EH (cell line): ENCODE measurements at places on chromosomes 6 and 20.

- no peak for DNase-seq
Measured at GRCh38 chr20:12936020-12936419, 72.8 kb upstream of the SPTLC3 start.

DNA sequence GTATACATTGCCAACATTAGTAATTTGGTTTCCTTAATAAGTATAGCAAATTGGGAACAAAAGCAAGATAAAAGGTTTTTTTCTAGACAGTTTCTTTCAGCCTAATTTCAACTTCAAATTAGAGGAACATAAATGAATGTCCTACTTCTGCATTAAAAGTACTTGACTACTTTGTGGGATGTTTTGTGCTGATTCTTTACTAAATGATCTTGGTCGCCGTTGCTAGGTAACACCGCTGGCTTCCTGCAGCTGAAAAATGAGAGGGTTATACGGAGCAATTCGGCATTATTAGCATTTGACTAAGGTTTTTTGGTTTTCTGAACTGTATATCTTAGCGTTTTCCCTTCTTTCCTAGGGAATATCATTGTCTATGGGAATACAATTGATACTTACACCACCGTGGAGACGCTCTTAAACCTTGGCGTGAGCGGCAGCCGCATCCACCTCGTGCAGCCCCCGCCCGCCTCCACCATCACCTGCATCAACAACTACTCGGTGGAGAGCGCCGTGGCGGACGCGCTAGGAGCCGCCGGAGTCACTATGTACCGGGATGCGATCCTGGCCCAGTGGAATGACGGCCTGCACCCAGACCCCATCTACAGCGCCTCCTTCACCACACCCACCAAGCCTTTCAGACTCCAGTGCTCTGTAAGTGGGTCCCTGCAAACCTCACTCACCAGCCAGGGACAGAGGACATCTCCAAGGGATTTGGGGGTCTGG, 90.9 kb upstream of the INSM1 start:
- no peak for DNase-seq

- DNase-seq, result no peak
Measured at GRCh38 chr20:7657569-7657968, 282.7 kb downstream of the HAO1 start.

DNA sequence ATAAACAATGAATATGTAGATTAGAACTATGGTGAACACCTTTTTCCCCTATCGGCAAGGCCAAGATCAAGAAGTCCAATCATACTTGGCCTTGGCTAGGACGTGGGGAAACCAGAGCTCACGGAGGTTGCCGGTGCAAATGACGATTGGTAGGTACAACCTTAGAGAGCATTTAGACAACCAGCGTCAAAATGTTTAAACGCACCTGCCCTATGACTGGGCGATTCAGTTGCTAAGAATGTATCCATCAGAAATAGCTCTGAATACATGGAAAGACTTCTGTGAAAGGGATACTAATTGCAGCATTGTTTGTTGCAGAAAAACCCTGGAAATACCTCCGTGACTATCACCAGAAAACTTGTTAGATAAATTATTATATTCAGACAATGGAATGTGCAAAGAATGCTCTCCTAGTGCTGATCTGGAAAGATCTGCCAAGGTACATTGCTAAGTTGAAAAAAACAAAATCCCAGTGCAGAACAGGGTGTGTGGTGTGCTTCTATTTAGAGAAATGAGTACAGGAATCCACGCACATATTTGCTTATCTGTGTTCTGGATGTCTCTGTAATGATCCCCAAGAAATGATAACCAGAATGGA, 48.0 kb upstream of the PTPN1 start:
- DNase-seq, result no peak

DNA sequence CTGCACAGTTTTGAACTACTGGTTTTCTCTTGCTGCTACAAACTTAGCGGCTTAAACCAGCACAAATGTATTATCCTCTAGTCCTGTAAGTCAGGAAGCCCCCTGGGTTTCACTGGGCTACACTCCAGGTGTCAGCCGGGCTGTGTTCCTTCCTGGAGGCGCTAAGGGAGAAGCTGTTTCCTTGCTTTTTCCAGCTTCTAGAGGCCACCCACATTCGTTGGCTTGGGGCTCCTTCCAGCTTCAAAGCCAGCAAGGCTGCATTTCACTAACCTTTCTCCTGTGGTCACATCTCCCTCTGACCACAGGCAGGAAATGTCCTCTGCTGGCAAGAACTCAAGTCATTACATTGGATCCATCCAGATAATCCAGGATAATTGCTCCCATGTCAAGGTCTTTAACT, 350.6 kb upstream of the PLCB4 start:
- DNase-seq, result peak; percentile 21

- no peak for DNase-seq
Measured at GRCh38 chr6:14381829-14382677, 264.5 kb downstream of the CD83 start.

DNA sequence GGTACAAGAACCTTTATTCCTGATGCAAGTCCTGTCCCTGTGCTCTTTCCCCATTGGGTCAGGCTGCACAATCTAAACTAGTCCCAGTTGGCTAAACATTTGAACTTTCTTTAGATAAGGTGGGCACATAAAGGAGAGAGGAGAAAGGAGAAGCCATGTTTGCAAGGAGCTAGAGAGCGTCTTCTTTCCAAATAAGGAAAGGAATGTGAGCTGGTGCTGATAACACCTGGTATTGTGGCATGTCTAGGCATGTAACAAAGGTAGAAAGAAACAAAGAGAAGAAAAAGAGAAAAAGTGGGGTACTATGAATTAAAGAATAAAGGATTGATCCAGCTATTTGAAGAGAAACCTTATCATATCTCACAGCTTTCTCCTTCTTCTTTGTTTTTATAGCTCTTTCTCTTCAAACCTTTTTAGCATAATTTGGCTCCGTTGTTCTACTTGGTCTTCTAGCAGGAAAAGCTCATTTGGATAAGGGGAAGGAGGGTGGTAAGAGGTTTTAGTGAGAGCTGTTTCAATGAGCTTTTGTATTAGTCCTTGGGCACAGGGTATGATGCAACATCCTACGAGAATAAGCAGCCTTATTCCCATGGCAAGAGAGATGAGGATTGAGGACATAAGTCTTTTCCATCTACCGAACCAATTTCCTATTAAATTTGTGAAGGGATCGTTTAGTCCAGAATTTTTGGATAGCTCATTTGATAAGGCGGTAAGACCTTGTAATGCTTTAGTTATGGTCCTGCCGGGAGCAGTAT, 415.5 kb upstream of the MAN1A1 start:
- no peak for DNase-seq

DNA sequence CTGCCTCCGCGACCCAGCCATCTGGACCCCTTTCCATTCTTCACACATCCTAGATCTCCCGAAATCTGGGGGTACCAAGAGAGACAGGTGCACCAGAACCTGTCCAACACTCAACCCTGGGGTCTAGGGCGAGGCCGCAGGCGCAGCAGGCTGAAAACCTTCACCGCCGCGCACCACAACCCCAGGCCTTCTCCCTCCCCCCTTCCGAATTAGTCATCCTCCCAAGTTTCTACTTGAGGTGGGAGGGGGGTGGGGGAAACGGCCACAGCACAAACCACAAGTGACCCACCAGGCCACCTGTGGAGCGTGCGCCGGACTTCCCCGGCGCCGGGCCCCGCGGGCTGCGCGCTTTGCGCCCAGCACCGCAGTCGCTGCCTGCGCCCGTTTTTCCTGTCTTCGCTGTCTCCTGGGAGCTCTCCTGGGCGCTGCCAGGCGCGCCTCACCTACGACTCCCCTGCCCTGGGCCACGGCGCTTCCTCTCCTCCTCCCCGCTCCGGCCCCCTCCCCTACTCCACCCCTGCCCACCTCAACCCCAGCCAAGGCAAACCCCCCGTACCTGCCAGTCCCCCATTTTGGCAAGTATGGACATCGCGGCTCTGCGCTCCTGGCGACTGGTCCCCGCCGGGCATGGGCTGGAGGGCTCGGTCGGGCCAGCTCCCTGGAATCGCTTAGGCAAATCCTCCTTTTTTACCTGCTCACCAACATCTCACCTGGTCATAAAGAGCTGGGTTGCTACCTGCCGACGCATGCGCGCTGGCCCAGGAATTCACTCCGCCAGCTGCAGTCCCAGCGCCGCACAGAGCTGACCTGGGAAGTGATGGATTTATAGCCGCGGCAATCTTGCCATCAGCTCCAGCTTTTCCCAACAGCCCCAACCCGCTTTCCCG, 4.2 kb upstream of the TFAP2A start:
- DNase-seq, result no peak

- DNase-seq, result no peak
Measured at GRCh38 chr6:151698931-151699700, 108.4 kb upstream of the ESR1 start.

- no peak for DNase-seq
Measured at GRCh38 chr6:125293587-125293986, 8.2 kb downstream of the HDDC2 start.

DNA sequence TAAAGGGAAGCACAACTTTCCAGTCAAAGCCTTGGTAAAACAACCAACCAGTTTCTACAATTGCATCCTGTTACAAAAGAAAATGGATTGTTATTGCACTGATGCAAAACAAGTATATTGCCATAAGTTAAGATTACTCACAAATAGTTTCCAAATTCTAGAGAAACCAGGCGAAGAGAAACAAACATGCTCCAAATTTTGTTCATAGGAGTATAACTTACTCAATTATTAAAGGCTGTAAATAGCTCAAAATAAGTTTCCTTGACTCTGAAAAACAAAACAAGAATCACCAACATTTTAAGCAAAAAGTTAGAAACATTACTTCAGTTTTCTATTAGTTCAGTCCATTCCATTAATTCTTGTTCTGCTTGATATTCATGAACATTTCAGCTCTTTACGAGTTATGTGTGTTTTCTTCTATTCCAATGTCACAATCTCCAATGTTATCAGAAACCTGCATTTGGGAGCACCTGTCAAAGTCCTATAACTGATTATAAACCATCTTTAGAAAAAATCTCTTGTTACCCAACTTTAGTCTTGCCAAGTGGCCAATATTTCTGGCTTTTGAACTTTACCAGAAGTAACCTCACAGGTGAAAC, 137.9 kb upstream of the THBS2 start:
- no peak for DNase-seq

GRCh38 chr20:15220009-15220656, 882.7 kb upstream of the FLRT3 start:
- peak; percentile 26 for DNase-seq

DNA sequence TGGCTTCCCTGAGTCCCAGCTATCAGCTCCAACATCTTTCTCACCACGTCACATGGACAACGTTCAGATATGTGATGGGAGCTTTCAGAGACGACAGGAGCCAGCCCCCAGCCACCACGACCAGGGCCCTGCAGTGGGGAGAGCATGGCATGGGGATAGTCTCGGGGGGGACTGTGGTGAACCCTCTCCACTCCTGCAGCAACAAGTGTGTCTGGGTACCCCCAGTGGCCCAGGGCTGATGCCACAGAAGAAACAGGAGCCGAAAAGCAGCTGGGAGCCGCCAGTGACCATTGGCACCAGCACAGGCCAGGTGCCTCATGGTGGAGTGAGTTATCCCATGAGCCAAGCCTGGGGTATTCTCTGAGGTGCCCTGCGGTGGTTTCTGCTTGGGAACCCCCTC, 339.7 kb downstream of the TAF4 start:
- DNase-seq, result no peak

DNA sequence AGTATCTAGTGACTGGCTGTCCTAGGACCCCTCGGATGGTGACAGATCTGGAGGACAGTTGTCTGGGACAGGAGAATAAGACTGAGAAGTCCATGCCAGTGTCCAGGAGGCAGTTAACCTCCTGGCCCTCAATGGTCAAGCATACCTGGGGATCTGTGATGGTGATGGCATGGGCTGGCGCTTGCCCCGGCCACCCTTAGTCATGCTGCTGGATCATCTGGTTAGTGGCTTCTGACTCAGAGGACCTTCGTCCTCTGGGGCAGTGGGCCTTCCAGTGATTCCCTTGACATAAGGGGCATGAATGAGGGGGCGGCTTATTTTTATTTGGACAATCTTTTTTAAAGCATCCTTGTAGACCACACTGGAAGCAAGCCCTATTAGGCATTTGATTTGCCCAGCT, 24.0 kb upstream of the SF3B5 start:
- no peak for DNase-seq

- peak; percentile 88 for DNase-seq
Measured at GRCh38 chr6:128209771-128210170, 308.9 kb upstream of the THEMIS start.

GRCh38 chr6:19297880-19298279, 539.3 kb upstream of the ID4 start:
- DNase-seq, result no peak

DNA sequence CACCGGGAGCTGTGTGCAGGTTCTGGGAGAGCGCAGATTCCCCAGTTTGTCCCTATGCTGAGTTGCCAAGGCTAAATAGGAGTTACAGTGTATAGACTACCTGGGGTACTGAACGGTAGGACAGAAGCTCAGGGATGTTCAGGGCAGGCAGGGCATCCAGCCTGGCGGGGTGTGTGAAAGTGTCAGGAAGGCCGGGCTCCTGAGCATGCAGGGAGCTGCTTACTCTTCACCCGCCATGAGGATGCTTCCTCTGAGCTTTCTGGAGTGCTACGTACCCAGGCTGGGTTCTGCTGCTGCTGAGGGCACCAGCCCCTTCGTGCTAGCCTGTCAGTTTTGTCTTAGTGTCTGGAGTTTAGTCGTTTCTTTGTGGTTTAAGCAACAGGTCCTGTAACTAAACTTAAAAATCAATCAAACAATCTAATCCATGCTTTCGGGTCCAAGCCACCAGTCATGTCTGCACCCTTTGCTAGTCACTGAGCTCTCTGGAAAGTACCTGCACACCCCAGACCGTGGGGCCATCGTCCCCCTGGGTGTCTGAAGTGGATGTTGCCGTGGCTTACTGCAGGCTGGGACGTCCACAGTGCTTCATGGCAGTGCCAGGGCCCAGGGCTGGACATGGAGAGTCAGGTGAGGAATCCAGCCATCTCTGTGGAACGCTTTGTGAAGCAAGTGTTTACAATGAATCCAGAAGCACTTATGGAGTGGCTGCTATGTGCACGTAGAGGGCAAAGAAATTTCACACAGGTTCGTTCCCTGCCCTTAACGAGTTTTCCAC, 220.3 kb upstream of the SNX9 start:
- DNase-seq, result no peak

- DNase-seq, result no peak
Measured at GRCh38 chr6:129282019-129282418, 399.1 kb downstream of the LAMA2 start.

DNA sequence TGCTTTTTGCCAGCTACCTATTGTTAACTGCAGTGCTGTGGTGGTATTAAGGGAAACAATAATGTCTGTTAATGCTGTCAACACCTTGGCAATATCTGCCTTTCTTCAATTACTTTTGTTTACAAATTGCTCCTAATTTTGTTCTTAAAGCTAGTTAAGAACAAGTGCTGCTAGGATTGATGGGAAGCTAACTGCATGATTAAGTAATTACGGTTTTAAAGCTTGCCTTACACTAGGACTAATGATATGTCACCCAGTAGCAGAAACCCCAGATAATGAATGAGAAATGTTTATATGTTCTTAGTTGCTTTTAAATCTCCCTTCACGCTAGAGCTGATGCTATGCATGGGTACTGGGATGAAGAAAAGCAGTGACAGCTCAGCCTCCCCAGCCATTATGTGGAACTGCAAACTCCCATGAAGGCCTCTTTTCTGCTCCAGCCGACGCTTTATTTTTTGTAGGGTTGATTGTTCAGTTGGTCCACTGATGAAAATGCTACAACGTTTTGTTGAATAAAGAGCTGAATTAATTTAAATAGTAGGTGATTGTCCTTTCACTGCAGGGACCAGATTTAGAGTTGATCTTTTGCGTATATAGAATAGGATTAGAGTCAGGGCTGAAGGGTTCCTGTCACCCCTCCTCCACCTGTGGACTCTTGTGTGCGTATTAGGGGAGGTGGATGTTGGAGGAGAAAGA, 610.5 kb downstream of the TFAP2B start:
- DNase-seq, result no peak

GRCh38 chr6:107594736-107595135, 104.8 kb downstream of the SOBP start:
- DNase-seq, result no peak

- peak; percentile 73 for DNase-seq
Measured at GRCh38 chr6:88982720-88983119, 19.3 kb upstream of the RNGTT start.
